ENCODE measurements at places on chromosomes 7 and 10.

GRCh38 chr7:132953468-132953867, 128.4 kb downstream of the CHCHD3 start:
- no peak for DNase-seq

- no peak for DNase-seq
Measured at GRCh38 chr10:119738962-119739361, 13.1 kb downstream of the INPP5F start.

DNA sequence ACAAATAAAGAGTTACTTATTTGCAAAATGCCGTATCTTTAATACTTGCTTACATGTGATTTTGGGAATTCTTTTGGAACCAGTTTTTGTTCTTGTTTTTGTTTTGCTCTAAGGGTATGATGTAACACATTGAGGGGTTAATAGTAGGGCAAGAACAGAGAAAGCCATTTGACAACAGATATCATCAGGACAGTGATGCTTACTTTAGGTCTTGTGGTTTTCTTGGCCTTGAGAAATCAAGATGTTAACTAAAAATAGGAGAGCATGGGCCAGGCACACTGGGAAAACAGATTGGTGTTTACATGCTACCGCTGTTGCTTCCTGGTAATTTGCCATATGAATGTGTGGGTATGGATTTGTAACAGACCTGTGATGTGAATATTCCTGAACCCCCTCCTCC, 3.7 kb downstream of the SAMD8 start:
- DNase-seq, result peak; percentile 43

- no peak for DNase-seq
Measured at GRCh38 chr10:46273506-46274477, 13.0 kb upstream of the ANTXRL start.

- DNase-seq, result peak; percentile 54
Measured at GRCh38 chr10:125006188-125006680, 64.3 kb downstream of the ZRANB1 start.

- no peak for DNase-seq
Measured at GRCh38 chr7:9523579-9523978, 1090.2 kb downstream of the NXPH1 start.

GRCh38 chr7:26102176-26102575, 49.8 kb upstream of the NFE2L3 start:
- DNase-seq, result no peak

GRCh38 chr10:127102176-127102575, 94.2 kb downstream of the INSYN2A start:
- DNase-seq, result no peak

- no peak for DNase-seq
Measured at GRCh38 chr10:102431452-102432124, 786 bp downstream of the CUEDC2 start.

GRCh38 chr10:129761981-129762956, 201.8 kb downstream of the EBF3 start:
- DNase-seq, result no peak

DNA sequence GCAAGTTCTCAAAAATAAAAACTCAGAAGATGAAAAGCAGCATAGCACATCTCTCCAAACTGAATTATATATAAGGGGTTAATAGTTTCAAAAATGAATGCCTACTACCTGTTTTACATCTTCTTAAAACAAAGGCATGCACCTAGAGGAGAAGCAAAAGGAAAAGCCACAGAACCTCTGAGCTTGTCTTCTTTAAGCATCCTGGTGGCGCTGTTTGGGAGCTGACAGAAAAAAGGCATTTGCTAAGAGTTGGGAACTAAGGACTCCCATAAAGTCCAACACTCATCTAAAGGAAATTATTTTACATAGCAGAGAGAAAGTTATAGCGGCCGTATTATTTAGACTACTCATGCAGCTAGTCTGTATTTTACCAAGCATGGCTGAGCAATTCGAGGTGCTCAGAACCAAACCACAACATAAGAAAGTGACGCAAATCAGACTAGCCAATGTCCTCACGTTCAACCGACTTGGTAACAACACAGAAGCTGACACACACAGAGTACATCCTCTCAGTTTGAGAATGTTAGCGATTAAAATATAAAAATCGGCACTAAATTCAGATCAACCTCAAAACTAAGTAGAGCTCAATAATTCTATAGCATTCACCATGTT, 38.8 kb downstream of the PTN start:
- peak; percentile 72 for DNase-seq

GRCh38 chr7:8284606-8285005, 22.6 kb upstream of the ICA1 start:
- no peak for DNase-seq

DNA sequence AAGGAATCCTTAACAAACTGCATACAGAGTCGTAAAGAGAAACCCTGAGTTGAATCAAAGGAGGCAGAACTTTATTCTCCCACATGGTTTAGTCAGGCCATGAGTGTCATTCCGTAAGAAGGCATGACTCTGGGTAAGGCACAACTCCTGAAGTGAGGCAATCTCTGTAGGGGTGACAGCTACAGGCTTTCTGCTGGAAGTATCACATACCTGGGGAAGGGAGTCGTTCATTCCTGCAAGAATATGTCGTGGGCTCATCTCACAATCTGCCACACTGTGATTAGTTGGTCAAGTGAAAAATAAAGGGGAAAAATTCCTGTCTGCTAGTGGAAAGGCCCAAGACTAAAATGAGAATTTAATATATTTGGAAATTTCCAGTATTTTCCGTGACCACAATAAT, 392.6 kb downstream of the POM121L12 start:
- DNase-seq, result no peak

GRCh38 chr10:120883071-120883470, 31.9 kb downstream of the WDR11 start:
- DNase-seq, result no peak

- DNase-seq, result peak; percentile 88
Measured at GRCh38 chr7:39749177-39749576, 125.8 kb downstream of the RALA start.

DNA sequence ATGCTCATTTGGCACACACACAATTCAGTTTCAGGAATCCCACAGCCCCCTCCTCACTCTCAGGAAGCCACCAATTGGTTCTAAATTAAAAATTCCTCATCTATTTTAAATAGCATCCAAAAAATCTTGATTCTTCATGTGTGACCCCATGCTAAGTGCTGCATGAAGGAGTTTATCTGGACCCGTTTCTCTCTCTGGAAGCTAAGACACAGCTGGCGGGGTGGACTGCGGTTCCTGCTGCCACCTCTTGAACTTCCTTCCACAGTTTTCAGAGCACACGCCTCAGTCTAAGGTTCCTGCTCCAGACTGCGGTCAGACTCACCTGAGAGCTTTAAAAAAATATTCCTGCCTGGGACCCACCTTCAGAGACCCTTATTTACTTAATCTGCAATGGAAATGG, 34.5 kb downstream of the LYZL1 start:
- no peak for DNase-seq

DNA sequence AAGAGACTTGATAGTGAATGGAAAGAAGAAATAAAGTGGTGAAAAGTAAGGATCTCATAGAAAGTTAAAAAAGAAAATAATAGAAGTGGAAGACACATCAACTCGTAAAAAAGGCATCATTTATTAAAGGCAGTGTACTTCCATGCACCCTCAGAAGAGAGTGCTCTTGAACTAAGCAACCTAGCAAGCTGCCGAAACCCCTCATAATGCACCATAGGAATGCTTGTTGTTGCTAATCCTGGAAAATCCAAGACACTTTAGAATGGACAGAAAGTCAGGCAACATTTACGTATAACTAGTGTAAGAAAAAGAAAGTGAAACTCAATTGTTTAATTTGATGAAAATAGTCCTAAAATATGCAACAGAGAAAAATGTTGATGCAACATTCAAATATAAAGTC, 12.8 kb downstream of the TFPI2 start:
- no peak for DNase-seq

GRCh38 chr10:112732277-112732921, 217.6 kb upstream of the TCF7L2 start:
- no peak for DNase-seq

DNA sequence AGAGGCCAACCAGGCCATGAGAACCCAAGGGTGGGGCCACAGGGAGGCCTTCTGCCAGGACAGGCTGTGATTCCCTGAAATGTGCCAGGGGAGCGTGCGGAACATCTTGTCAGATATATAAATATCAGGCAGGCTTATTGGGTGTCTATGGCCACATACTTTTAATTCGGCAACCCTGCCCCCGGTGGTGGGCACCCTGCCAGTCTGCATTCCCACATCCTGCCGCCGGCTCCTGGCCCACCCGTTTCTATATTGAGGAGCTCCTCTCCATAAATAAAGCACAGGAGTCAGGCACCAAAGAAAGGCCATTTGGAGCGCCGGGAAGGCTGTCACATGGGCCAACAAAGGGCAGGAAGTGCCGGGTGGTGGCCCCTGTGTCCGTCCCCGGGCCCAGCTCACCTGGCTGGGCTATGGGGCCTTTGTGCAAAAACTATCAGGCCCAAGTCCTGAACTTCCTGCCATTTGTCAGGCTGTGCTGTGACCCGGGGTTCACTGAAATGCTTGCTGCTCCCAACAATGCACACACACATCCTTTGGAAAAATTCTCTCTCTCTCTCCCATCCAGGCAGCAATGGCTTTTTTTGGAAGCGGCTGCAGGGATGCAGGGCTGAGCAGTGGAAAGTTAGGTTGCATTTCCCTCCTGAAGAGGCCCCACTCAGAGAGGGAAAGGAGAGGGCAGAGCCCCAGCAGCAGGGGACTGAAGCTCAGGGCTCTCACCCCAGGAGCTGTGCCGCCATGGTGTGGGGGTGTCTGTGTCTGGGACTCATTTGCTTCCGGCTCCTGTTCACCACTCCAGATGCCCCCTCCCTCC, 25.0 kb upstream of the PODXL start:
- no peak for DNase-seq

- DNase-seq, result peak; percentile 66
Measured at GRCh38 chr7:17646253-17646956, 293.9 kb downstream of the SNX13 start.

- no peak for DNase-seq
Measured at GRCh38 chr7:156327474-156327873, 313.1 kb upstream of the RNF32 start.

DNA sequence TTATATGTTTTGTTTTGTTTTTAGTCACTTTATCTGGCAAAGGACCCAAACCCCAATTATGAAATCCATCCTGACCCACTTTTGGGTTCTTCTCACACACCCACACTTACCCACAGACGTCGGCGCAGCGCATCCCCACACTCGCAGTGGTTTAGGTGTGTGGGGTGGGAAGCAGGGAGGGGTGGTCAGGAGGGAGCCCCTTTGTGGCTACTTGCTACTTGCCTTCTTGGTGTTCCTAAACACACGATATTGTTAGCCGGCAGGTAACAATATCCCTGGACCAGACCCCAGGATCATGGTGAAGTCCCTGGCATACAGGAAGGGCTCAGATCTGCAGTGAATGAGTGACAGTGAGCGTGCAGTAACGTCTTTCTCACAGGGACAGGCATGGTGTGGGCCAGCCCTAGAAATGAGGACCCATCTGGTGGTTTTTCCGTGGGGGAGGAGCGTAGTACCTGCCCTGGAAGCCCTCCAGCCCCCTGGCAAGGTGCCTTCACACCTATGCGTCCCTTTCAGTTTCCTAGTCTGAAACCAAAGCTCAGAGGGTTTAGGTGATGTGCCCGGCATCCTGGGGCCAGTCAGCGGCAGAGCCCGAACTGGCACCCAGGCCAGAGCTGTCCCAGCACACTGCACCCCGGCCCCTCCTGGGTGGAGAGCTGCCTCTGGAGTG, 4.4 kb downstream of the SPOCK2 start:
- DNase-seq, result no peak

- no peak for DNase-seq
Measured at GRCh38 chr10:48478980-48479811, 125.7 kb downstream of the ARHGAP22 start.

DNA sequence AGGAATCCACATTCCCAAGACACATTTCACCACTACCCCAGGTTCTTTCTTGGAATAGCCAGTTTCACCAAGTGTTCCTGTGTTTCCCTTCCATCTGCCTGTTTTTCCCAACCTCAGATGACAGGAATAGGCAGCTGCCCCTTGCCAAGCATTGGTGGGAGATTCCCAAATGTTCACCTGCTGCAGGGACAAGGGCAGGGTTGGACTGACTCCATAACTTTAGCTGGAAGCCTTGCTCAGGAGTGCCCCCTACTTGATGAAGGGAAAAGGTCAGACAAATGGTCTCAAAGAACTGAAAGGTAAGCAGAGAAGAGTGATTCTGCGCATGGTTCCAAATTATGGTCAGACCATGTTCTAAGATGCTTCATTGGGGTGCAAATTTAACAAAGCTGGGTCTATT, 45.1 kb upstream of the LYZL1 start:
- DNase-seq, result no peak

DNA sequence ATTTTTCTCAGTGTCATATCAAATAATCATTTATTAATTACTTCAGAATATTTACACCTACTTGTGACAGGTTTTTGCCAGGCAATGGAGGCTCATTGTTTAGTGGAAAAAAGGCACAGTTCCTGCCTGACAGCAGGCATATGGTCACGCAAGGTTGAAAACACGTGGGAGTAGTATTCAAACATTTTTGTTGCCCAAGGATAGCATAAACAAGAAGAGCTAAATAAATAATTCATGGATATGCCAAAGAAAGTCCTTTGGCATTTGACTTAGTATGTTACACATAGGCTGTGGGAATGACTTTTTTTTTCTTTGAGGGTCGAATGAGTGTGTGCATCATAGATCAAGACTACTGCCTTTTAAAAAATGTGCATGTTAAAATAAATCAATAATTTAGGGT, 120.5 kb upstream of the SEMA3E start:
- no peak for DNase-seq

GRCh38 chr10:10564081-10564794, 453.4 kb upstream of the CELF2 start:
- DNase-seq, result no peak

- DNase-seq, result peak; percentile 84
Measured at GRCh38 chr10:125029584-125030242, 87.8 kb downstream of the ZRANB1 start.

GRCh38 chr7:141575164-141575563, 24.0 kb downstream of the AGK start:
- peak; percentile 18 for DNase-seq

DNA sequence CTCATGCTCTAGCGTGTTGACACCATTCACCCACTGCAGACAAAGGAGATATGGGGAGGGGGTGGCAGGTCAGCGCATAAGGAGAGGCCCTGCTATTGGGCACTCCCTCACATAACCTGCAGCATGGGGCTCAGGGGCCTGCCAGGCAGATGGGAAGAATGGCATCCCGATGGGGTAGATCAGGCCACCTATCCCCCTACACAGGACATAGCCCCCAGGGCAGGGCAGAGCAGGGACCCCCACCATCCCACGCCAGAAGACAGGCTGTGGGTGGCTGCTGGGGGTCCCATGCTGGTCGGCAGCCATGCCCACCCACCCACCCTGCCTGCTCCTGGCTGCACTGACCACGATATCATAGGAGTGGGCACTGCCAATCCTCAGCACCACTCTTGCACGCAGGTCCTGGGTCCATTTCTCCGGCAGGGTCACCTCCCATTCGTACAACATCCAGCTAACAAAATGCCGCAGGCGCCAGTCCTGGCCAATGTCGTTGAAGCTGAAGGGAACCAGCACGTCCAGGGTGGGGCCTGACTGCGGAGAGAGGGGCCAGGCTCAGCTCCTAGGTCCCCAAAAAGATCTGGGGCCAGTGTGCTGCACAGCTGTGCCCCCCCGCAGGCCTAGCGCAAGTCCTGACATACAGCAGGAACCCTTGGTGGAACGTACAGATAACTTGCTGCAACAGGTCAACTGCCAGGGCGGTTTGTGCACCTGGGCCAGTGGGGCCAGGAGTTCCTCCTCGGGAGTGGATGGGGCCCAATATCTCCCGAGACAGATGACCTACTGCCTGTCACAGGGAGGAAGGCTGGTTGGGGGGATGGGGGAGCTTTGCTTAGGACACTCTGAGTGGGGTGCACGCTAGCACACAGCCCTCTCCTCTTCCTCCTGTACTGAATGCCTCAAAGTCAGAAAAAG, 45.9 kb upstream of the ZNF479 start:
- no peak for DNase-seq

- DNase-seq, result peak; percentile 80
Measured at GRCh38 chr7:55110993-55111361, 92.2 kb downstream of the EGFR start.
